ENCODE measurements at places on chromosomes 3 and 15.

GRCh38 chr3:14225421-14225820 lies 46.8 kb downstream of the LSM3 start:
- DNase-seq, result no peak

- no peak for DNase-seq
These were observed 281.7 kb downstream of the ROBO2 start for GRCh38 chr3:77321646-77322045.

GRCh38 chr3:188605231-188605630 lies 451.3 kb downstream of the LPP start:
- no peak for DNase-seq

GRCh38 chr3:108830991-108831614 lies 8.5 kb downstream of the TRAT1 start:
- DNase-seq, result no peak

GRCh38 chr3:197014942-197015575 lies 14.6 kb downstream of the MELTF start:
- no peak for DNase-seq

GRCh38 chr15:64883997-64884511 lies 27.6 kb upstream of the ANKDD1A start:
- peak; percentile 75 for DNase-seq

DNA sequence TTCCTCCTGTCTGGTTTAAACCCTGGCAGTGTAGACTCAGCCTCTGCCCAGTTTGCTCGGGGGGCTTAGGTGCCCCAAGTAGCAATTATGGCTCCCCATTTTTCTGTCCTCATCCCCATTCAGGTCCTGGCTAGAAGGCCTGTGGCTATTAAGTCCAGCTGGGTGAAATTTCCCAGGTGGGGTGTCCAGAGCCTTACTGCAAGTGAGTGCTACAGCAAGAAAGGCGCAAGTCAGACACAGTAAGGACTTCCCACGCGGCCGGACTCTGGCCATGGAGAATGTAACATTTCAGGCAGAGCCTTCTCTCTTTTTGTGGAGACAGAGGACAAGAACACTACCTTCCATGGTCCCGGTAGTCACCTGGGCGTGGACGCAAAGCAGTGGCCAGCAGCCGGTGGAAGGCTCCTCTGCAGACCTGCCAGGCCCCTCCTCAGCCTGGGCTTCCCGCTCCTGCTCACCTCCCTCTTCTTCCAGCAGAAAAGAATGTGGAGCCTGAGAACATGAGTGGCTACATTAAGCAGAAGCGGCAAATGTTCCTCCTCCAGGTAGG lies 23.3 kb downstream of the CFAP100 start:
- DNase-seq, result no peak

DNA sequence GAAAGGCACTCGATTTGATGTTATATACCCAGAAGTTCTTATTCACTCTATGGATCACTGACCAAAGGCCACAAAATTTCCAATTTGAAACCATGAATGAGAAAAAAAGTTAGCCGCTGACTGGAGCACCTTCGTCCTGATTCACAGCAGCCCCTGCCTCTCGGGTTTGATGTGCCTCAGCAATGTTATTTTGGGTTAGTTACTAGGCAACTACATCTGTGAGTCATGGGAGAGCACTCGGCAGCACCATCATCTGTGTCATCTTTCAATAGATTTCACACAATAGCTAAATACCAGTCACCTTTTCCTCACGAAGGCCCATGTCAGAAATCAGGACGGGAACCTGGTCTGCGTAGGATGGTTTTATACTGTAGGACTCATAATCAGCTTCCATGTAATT lies 269.2 kb downstream of the ZBBX start:
- no peak for DNase-seq

- DNase-seq, result no peak
These were observed 125.5 kb downstream of the GREM1 start for GRCh38 chr15:32843219-32843815.

DNA sequence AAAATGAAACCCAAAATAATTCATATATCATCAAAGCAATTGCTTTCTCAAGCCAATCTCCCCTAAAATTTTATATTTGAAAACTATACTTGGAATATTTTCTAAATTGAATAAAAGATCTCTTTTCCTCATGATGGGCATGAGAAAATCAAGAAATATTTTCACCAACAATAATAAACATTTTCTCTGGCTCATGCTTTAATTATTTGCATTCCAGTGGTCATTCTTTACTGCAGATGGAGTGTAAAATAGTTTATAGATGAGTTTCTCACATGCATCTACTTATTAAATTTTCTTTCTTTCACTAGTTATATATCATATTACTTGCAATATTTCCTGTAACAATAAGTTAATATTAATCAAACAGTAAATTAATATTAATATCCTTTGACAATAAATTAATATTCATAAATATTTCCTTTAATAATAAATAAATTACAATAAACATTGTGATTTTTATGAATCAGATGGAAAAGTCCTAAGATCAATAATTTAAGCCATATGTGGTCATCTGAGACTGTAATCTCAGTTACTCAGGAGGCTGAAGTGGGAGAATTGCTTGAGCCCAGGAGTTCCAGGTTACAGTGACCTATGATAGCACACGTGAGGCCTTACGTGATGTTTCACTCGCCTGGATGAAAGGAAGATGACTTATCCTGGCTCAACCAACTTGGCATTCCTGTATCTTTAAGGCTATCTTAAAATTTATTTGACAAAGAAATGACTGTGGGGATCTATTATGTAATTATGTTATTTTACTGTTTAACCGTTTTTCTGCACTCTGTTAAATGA lies 958.8 kb downstream of the ZPLD1 start:
- no peak for DNase-seq

DNA sequence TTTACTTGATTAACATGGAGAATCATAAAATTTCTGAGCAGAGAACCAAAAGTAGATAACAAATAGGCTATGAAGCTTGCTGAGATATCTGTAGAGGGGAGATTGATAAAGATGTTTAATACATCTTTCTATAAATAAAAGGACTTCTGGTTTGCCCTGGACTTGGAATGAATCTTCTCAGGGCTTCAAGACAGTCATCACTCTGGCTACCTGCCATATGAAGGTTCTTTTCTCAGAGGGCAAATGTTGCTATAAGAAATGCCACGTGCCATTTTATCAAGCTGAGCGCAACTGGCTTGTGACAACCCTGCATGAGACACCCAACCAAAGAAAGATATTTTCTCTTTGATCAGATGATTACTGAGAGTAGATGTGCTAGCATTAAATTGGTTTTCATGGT lies 192.5 kb downstream of the WNT5A start:
- DNase-seq, result no peak

GRCh38 chr3:135093121-135093520 lies 298.1 kb downstream of the EPHB1 start:
- DNase-seq, result no peak

DNA sequence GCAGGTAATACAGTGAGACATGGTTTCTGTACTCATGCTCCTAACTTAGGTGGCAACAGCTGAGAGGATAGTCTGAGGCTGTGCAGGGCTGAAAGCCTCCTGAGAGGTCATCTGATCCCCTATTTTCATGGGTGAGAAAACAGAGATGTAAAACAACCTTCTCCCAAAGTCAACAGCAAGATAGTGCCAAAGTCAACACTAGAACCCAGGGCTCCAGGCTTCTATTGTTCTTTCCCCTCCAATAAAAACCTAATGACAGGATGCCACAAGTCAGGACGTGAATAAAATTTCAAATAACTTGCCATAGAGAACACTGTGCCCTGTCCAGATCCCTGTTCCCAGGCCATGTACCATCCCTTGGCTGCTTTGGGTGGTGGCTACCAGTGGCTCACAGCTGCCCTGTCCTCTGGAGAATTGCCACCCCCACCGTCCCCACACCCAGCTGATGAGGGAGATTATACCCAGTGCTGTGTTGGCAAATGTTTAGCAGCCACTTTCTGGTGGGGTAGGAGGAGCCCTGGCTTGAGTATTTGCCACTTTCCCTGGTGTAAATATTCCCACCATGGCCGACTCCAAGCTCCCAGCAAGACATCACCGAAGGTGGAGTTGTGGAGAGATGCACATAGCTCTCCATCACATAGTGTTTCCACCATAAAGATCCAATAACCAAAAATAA lies 54.8 kb downstream of the SRGAP3 start:
- DNase-seq, result no peak

DNA sequence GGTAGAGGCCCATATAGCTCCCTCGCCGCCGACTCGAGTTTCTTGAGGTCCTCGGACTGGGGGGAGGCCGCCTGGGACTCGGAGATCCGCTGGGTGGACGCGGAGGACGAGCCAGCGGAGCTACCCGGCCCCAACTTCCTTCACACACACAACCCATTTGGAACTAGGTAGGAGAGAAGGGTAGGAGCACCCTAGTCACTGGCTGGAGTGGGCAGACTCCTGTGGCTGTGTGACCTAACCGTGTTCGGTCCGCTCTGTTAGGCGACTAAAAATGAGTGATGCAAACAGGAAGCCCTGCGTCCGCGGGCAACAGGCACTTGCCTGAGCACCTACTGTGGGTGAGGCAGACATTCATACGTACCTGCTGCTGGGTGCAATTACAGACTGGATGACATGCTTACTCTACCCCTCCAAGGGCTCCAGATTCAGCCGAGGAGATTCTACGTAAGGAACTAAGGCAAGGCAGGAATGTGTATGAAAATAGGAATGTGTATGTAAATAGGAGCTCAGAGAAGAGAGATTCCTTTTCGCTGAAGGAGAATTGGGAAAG lies 4.6 kb upstream of the SIN3A start:
- peak; percentile 59 for DNase-seq

GRCh38 chr3:3172627-3173026 lies 6.9 kb downstream of the CRBN start:
- DNase-seq, result peak; percentile 26

GRCh38 chr3:186361762-186362536 lies at the start of gene DGKG:
Gene DGKG, minus strand, starts transcription at chr3:186362234. Its CDS starts 41,775 bp downstream, at chr3:186320459.
- peak; percentile 5 for DNase-seq

- no peak for DNase-seq
These were observed 18.5 kb upstream of the IL1RAP start for GRCh38 chr3:190495354-190495753.

- DNase-seq, result no peak
These were observed 12.6 kb upstream of the VIPR1 start for GRCh38 chr3:42489937-42490227.

GRCh38 chr3:108343491-108343890 lies 47.1 kb downstream of the HHLA2 start:
- no peak for DNase-seq

DNA sequence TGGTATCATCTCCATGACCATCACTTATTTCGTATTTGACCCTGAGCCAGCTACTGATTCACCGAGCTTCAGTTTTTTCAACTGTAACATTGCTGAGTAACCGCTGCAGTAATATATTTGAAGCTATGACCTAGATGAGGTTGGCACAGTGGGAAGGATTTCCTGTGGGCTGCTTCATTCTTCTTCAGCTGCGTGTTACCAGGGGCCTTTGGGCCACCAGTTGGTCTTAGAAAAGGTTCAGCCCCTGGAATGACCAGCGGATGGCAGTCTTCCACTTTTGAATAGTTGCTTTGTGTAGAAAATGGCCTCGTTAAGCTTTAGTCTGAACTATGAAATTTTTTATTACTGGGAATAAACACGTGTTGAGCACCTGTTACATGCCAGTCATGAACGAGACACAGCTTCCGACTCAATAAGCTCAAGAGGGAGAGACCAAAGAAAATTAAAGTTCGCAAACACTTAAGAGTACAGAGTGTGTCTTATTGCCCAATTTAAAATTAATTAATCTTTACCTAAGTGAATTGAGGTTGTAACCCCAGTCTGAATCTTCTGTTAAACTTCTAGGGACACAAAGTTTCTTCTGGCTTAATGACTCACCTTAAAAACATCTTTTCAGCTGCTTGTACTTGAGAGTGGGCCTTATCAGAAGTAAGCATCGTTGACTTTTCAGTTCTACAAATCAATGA lies 57.6 kb upstream of the NR2E3 start:
- no peak for DNase-seq

DNA sequence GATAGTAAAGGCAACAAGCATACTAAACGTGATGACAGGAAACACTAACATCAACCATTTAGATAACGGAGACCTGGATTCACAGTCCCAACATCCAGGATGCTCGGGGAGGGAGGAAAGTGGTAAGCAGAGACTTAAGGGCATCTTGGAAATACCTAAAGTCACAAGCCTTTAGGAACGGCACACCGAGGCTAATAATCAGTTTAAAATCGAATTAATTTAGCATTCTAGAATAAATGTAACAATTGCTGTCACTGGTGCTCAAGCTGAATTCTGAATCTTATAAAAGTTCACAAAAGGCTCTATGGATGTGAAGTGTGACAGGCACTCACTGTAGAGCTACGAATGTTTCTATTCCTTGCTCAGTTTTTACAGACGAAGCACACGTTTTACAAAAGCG lies 1.3 kb downstream of the CD47 start:
- DNase-seq, result no peak

DNA sequence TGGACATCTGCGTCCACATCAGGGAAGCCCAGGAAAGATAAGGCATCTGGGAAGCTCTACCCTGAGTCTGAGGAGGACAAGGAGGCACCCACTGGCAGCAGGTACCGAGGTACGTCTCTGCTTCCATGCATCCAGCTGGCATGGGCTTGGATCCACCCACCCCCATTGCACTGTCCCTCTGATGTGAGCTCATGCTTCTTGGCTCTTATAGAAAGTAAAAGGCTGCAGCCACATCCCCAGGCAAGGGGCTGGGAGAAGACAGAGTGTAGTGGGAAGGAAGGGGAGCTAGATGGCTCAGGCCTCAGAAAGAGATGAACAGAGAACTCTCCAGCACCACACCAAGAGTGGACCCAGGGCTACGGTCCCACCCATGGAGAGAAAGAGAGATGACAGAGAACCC lies 18.2 kb downstream of the PTH1R start:
- DNase-seq, result no peak

GRCh38 chr3:133865136-133865855 lies 30.4 kb downstream of the RAB6B start:
- no peak for DNase-seq

DNA sequence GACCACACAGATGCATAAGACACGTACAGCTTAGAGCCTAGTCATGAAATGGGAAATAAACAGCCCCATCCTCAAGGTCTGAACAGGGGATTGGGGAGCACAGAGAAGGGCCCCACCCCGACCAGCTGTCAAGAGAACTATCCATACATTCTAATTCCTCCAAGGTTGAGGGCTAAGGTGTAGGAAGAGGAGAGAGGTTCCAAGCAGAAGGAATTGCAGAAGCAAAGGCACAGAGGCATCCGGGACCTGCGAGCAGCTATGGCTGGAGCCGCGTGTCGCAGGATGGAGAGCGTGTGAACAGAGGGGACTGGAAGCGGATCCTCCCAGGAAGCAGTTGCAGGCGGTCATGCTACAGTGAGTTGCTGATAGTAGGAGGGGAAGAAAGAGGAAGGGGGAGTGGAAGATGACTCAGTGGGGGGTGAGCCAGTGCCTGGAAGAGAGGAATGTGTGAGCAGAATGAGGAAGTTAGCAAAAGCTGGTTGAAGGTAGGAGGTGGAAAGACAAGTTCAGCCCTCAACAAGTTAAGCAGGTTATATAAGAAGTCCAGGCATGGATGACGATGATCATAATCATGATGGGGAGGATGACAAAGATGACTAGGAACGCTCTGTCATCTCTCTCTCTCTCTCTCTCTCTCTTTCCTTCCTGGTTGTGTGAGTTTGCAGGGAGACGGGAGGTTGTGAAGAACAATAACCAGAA lies 89.7 kb downstream of the LIPC start:
- DNase-seq, result no peak

All from CD4-positive, alpha-beta T cell treated with Interleukin-12 subunit alpha and Interleukin-12 subunit beta, for 1 hour (primary cell).